ENCODE measurements at places on chromosomes 1 and 21.

- no peak for DNase-seq
Observed at GRCh38 chr1:201403359-201403758, 4.2 kb upstream of the LAD1 start.

DNA sequence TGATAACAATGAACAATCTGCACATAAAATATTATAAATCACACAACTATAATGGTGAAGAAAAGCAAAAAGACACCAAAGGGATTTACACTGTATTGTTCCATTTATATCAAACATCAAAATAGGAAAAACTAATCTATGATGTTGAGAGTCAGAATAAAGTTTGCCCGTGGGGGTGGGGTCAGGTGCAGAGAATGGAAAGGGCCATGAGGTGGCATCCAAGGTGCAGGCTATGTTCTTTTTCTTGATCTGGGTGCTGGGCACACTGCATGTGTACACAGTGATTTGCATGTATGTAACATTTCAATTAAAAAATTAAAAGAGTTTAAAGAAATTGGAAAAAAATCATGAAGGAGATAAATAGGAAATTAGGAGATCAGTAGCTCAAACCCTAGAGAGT lies 127.3 kb downstream of the DSCAM start:
- DNase-seq: no peak

DNA sequence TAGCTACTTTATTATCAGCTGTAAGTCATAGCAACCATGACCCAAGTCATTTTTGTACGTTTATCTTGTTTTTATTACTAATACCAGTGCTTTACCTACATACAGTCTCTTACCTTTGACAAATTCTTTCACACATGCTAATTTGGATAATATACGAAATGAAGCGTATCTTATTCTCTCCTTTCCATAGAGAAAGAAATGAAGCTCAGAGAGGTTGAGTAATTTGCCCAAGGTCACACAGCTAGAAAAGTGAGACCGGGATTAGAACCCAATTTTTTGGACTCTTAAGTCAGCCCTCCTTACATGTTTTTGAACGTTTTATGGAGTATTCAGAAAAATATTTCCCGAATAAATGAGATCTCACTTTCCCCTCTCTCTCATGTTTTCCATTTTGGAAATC lies 52.6 kb downstream of the OLIG1 start:
- no peak for DNase-seq

DNA sequence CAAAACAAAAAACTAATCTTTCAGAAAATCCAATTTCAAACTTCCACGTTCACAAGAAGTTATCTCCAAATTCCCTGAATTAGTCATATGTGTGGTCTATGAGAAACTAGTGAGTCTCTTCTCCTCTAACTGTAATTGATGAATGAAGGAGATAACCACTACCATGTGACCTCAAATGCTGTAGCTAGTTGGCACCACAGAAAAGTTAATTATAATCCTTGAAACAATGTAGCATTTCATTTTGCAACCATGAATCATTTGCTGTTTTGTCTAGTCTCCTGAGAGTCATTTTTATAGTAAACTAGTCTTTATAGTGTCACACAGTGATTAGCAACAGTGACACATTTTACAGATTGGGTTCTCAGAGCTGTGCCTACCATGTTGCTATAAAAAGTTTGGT lies 287.5 kb downstream of the LRRIQ3 start:
- DNase-seq: no peak

DNA sequence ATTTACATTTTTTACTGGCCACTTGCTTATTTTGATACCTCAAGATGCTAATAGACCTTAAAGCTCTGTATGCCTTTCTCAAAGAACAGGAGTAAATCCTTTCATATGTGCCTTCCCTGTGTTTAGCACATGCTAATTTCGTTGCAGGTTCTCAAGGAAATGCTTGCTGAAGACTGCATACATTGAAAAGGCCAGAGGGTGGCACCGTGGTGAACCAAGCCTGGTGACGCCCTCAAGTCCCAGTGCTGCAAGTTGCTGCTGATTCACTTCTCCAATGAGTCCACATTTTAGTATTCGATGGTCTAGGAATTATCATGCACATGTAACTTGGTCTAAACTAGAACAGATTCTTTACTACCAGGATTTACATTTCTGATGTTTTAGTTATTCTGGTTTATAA lies 94.1 kb downstream of the CLDN17 start:
- DNase-seq: no peak

DNA sequence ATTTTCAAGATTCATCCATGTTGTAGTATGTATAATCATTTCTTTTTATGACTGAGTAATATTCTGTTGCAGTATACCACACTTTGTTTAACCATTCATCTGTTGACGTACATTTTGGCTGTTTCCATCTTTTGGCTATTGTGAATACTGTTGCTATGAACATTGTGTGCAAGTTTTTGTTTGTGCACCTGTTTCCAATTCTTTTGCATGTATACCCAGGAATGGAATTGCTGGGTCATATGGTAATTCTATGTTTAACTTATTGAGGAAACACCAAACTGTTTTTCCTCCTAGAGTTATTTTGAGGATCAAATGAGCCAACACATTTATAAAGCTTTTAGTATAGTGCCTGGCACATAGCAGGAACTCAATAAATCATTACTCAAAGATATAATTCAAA lies 49.2 kb upstream of the MAN1A2 start:
- DNase-seq: no peak

DNA sequence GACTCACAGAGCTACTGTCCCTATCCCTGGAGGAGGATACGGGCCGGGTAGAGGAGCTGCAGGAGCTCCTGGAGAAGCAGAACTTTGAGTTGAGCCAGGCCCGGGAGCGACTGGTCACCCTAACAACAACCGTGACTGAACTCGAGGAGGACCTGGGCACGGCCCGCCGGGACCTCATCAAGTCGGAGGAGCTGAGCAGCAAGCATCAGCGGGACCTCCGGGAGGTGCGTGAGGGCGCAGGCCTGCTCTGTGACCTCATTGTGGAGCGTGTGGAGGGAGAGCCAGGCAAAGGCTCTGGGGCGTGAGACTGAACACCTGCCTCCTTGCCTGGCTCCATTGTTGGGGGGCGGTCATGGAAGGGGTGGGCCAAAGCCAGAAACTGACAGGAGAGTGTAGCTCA lies 19.0 kb downstream of the PPFIA4 start:
- DNase-seq: no peak

- DNase-seq: no peak
Observed at GRCh38 chr1:223006917-223007648, 136.0 kb downstream of the TLR5 start.

- peak; percentile 34 for DNase-seq
Observed at GRCh38 chr1:201426479-201427310, 5.2 kb upstream of the TNNI1 start.

DNA sequence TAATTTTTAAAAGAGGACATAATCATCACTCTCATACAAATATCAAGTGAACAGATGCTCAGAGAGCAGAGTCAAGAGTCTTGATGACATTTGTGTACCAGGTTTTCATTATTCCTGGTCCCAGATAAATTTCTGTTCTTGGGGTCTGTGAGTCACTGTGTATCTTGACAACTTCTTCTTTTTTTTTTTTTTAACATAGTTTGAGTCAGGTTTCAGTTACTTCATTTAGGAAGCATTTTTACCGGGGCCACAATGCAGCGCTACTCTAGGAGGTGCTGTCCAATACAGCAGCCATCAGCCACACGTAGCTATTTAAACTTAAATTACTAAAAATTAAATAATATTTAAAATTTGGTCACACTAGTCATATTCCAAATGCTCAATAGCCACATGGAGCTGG lies 188.1 kb upstream of the SAMSN1 start:
- DNase-seq: no peak

DNA sequence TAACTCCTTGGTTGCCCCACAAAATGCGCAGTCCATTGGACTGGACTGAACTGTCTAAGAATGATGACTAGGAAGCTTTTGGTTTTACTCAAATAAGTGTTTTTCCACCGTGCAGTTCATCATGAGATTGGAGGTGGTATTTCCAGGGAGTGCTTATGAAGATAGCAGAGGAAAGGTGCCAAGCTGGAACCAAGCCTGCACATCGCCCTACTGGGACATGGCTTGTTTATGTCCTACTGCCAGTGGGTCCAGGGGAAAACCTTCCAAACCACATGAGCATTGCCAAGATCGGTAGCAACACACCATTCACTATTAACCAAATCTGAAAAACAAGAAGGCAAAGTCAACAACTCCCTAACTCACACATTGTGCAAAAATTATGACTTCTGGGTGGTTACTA lies 54.7 kb upstream of the DSCAM start:
- DNase-seq: no peak

DNA sequence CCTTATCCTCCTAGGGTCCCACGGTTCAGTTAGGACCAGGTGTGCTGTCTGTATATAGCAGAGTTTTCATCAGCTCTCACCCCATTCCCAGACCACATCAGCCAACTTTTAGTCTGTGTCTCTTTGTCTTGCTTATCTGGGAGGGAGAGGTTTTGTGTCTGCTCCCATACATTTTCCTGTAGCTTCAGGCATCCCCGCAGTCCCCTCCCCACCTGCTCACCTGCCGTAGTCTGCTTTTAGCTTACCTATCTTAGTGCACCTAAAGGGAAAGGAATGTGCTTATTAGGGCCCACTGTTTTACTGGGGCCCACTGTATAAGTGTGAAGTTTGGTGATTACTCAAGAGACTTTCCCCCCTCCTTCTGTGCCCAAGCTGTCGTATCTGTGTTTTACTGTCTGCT lies 225.1 kb downstream of the PLA2G4A start:
- no peak for DNase-seq

- no peak for DNase-seq
Observed at GRCh38 chr1:92488832-92489231, 2.1 kb upstream of the GFI1 start.

- DNase-seq: no peak
Observed at GRCh38 chr1:230632273-230632873, 9.9 kb upstream of the COG2 start.

DNA sequence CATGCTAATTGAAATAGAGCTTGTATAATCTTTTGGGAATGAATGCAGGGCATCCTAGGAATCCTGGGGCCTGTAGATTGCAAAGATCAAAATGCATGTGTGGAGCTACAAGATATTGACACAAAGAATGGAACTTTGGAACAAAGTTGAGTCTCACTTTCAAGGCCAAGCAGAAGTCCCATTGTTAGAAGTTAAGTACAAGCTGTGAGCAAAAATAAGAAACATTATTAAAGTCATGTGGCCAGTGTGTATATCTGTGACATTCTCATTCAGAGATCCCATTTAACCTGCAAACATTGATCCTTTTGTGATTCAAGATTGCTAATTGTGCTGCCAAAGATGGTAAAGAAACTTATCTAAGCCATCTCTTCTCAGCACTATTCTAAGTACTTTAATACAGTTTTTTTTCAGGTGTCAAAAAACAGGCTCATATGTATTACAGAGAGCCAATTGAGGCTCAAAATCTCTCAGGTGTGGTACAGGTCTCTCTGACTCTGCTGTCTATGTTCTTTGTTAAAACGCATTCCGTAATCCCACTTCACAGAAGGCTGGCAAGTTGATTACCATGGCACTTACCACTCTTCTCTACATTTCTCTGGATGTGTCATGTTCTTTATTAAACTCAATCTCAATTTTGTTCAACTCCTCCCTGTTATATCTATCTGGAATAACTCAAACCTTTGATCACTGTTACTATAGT lies 704.4 kb upstream of the NEGR1 start:
- DNase-seq: no peak

GRCh38 chr1:228804640-228805413 lies 69.5 kb downstream of the RHOU start:
- DNase-seq: peak; percentile 52

DNA sequence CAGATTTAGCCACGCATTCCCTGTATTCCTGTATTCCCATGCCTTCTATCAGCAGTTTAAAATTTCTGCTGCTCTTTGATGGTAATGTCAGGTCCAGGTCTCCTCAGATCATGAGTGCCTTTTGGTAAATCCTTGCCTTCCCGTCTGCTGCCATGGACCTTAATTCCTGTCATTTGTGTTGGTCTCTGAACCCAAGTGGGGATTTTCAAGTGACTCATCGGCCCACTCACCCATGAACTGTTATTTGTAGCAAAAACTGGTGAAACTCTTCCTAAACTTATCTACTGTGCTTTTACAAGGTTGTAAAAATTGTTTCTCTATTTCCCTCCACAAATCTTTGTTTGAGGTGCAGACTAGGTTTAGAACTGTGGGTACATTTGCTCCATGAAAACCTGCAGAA lies 47.4 kb downstream of the ACTN2 start:
- DNase-seq: no peak

GRCh38 chr1:77487631-77488030 lies 194.8 kb downstream of the ZZZ3 start:
- DNase-seq: no peak

- DNase-seq: no peak
Observed at GRCh38 chr1:94522304-94522703, 19.3 kb downstream of the F3 start.

GRCh38 chr1:67583462-67583950 lies 101.5 kb upstream of the GADD45A start:
- no peak for DNase-seq

DNA sequence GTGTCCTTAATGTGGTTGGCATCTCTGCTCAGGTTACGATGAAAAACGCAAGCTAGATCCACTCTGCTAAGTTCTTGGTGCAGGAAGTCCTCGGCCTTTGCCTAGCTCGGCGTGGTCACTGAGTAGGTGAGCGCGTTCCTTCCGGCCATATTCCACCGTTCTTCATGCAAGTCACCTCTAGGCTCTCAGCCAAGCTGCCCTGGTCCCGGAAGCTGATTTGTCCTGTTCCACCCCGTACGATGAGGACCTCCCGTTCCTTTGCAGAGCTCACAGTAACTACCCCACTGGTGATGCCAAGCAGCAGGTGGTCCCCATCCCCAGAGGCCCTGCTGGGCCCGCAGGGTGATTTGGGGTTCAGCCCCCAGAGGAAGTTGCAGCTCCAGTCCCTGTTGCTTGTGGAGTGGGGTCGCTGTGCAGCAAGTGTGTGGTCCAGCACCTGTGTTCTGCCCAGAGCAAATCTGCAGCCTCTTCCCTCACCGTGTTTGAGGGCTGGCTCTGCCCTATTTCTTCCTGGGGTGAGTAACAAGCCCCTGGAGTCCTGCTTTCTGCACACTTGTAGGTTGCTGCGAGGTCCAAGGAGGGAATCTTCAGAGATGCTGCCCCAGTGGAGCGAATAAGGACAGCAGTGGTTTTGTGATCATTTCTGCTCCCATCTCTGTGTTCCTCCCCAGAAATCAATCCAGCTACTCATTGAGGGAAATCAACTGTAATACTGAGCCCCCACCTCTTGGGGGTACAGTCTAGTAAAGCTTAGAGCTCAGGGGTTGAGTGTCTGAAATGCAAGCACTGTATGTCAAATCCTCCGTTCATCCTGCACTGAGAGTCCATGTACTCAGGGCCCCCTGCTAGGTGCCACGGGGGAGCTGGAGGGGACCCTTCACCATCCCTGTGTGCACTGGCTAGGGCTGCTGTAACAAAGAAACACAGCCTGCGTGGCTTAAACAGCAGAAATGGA lies 2.3 kb downstream of the UMODL1 start:
- DNase-seq: no peak

DNA sequence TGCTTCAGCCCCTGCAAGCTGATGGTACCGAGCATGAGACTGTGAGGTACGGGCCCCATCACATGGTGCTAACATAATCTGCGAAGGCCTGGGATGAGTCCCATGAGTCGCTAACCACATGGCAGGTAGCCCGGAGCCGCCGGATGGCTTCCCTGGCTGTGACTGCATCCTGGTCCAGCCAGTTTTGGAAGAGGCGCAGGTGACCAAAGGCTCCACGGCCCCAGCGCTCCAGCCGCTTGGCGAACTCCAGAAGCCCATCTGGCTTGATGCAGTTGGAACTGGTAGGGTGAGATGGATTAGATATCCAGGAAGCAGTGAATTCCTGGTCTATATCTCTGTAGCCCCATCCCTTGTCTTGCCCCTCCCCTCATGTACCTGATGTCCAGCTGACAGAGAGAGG lies 24.6 kb downstream of the LRRC41 start:
- DNase-seq: no peak

Measured in stimulated activated CD8-positive, alpha-beta memory T cell treated with anti-CD3 and anti-CD28 coated beads, Interleukin-4, amount 100 ng/mL, for 48 hours (primary cell).